Activated T-helper 17 cell treated with anti-CD3 and anti-CD28 coated beads, Interleukin-2, amount 50 U/mL, for 72 hours (primary cell): ENCODE measurements at places on chromosomes 13 and 19. TPM values are rescaled to one million over a fixed set of nuclear protein-coding genes. Genes with fewer than 3 reads are reported as not detected.

DNA sequence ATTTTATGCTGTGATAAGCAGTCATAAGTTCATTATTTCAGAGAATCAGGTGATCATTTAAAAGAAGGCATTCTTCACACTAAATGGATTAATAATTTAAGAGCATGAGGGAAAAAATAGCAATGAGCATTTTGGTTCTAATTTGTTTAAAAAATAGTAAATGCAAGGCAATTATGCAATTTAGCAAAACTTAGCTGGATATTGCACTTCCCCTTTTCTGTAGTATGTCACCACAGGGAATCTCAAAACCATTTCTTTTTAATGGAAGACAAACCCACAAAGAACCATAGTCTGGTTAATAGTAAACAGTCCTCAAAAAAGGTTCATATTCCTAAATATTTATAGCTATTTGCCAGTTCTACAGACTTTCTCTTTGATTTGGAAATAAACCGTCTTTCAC is 30.2 kb downstream of the COG6 start:
- no peak for ATAC-seq

GRCh38 chr19:17357724-17358123 is 19.4 kb downstream of the PLVAP start:
- no peak for ATAC-seq

GRCh38 chr19:51375504-51376221 is 3.2 kb upstream of the NKG7 start:
- peak; percentile 67 for ATAC-seq

DNA sequence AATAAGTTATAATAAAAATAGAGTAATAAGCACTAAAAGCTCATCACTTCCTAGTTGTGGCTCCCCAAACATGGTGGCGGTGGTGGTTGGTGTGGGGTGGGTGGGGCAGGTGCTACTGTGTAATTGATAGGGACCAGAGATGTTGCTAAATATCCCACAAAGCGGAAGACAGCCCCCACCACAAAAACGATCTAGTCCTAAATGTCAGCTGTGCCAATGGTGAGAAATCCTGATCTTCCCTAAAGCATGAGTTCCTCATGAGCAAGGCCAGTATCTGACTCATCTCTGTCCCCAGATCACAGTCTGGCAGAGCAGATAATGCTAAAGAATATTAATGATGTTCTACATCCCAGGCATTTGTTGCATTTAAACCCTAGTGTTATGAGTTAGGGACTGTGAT is 1.9 kb upstream of the EDDM13 start:
- no peak for ATAC-seq

The GNG14 gene
- not detected for total RNA-seq

DNA sequence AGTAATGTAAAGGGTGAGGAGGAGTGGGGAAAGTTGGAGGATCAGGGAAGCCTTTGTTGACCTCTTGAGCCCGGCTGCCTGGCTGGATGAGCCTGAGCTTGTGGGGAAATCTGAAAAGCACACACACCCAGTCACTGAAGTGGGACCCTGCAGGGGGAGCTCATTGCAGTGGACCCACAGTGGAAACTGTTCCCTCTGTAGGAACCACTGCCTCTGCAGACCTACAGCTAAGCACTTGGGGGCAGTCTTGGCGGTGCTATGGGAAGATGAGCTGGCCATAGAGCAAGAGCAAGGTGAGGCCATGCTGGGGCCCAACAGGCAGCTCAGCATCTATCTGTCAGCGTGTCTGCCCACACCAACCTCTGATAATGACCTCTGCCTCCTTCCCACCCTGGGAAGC is 294.8 kb downstream of the TSHZ3 start:
- ATAC-seq: peak; percentile 75

- no peak for ATAC-seq
These were observed 238.0 kb downstream of the LHFPL6 start for GRCh38 chr13:39364947-39365468.

DNA sequence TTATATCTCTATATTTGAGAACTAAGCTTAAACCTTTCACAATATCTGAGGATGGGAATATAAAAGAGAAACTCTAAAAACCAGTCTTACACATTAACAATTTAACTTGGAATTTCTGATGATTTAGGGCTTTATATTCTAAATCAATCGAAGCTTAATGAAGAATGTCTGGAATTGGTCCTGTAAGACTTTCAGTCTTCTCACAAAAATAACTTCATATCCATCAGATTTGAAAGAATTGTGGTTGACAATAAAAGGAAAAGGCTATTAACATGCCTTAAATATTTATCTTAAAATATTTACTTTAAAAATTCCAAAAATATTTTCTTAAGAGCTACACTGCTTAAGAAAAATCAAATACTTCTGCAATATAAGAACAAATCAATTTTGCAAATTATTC is 27.3 kb downstream of the MYCBP2 start:
- ATAC-seq: no peak

GRCh38 chr13:42028113-42028799 is 20.2 kb upstream of the DGKH start:
- ATAC-seq: no peak

GRCh38 chr13:74931698-74932433 is 550.1 kb downstream of the TBC1D4 start:
- no peak for ATAC-seq

DNA sequence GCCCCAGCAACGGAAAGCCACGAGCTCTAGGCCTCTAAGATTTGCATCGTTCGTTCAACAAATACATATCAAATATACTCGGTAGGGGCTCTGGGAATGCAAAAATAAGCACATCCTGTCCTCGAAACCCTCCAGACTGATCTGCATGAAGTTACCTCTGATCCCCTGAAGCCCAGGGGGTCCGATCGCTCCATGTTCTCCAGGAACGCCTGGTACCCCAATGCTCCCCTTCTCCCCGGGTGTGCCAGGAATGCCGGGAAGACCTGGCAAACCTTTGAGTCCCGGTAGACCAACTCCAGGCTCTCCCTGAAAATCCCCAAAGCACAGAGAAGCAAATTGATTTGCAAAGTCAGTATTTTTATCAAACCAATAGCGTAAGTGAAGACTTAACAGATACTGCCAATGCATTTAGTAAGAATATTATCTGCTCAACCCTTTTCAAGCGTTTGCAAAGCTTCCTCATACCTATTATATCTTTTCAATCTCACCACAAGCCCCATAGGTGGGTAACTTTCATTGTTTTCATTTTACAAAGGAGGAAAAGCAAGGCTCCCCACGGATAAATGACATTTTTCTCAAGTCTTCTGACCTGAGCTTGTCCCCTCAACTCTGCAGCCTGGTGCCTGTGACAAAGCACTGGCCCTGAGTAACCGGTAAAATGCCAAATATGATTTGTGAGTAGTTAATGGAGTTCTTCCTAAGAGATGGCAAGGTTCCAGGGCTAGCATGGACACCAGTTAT is 127.7 kb downstream of the COL4A1 start:
- ATAC-seq: no peak

- ATAC-seq: no peak
These were observed 142.7 kb downstream of the SUCLA2 start for GRCh38 chr13:47858042-47859025.

DNA sequence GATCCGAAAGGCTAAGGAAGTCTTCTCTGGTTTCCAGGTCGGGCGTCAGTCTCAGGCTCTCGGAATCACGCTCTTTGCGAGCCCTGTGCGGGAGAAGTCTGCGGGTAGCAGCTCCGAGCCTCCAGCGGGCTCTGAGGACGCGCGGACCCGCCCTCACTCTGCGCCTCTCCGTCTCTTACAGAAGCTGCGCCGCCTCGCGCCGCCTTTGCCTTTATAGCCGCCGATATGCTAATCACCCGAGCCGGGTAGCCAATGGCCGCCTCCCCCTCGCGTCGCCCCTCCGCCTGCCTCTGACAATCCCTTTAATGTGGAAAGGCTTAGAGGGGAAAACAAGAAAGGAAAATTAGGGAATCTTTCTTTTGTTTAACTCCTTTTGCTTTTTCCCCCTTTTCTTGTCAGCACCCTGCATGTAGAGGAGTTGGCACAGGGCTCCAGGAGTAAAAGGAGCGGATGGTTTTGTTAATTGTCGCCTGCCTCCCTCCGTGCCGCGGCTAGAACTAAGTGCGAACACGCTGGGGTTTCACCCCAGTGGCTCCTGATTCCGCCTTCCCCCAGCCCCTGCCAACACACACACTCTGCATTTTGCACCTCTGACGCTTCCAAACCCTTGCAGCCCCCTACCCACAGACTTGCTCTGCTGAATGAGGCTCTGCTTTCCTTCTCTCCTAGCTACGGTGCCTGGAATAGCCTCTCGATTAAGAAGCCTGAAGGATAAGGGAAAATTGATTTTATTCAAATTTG is at the start of gene PCDH8:
TSS of gene PCDH8 (minus strand) at position 186 of the 741 bp plus-strand sequence. CDS start 204 bp downstream, outside the sequence.
- no peak for ATAC-seq

The MIR17HG gene
- 19.1 TPM for total RNA-seq

- no peak for ATAC-seq
These were observed 132.8 kb upstream of the SPRY2 start for GRCh38 chr13:80473695-80474094.

DNA sequence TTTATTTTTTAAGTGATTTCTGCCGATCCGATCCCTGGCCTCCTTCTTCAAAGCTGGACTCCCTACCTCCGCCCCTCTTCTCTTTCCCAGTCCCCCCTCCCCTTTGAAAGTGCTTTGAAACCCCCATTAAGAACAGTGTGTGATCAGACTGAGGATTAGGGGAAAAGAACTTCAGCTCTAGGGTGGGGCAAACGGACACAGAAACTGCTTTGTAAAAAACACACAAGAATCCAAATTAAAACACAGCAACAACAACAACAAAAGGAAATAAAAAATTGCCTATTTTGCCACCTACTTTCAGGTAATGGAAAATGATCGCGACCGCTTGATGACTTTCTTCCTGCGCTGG is 1.4 kb downstream of the SPRY2 start:
- ATAC-seq: no peak

- peak; percentile 58 for ATAC-seq
These were observed 32.3 kb downstream of the TSSK6 start for GRCh38 chr19:19482809-19483596.

GRCh38 chr13:113846636-113847318 is 17.1 kb downstream of the GAS6 start:
- peak; percentile 37 for ATAC-seq

The BST2 gene
- 130 TPM for total RNA-seq

DNA sequence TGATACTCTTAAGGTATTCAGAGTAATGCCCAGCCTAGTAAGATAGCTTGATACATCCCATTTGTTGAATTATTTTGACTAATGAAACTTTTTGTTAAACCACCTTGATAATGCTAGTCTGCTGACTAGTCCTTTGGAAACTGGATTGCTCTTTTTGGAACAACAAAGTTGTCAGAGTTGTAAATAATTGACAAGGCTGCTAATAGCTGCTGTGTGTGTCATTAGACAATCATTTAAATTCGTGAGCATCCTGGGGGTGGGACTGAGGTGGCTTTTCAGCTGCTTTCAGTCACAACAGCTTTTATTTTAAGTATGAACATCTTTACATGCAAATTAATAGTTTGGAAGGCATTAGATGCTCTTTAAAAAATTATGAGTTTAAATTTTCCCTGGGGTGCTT is 153.5 kb downstream of the HS6ST3 start:
- ATAC-seq: no peak

DNA sequence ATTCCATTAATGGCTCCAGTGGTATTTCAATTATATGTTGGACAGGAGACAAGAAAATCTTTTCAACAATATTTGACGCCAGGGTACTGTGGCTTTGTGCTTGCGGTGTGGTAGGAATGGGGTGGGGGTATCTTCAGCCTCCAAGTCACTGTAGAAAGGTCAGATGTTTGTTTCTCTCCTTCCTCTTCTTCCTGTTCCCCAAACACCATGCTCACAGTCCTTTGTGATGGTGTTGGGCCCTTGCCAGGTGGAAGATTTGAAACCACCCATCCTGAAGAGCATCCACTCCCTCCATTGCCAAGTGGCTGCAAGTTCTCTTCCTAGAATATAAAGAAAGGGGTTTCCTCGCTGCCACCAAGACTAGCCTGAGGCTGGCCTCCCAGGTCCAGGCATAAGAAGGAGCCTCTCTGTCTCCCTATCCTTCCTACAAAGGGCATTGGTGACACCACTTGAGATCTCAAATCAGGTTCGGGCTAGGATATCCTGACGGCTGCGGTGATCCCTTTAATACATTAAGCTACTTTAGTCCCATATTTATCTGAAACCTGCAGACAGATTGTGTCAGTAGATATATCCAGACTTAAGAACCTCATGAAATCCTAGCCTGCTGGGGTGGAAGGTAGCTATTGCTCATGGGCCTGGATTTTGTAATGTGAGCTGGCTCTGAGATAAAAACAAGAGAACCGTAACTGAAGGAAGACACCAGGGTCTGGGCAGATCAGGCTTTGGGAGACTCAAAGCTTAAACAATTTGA is 64.3 kb upstream of the SIAH3 start:
- ATAC-seq: no peak

The JSRP1 gene
- total RNA-seq: 0.61 TPM

GRCh38 chr19:10699650-10700335 is 1.4 kb upstream of the QTRT1 start:
- ATAC-seq: no peak

DNA sequence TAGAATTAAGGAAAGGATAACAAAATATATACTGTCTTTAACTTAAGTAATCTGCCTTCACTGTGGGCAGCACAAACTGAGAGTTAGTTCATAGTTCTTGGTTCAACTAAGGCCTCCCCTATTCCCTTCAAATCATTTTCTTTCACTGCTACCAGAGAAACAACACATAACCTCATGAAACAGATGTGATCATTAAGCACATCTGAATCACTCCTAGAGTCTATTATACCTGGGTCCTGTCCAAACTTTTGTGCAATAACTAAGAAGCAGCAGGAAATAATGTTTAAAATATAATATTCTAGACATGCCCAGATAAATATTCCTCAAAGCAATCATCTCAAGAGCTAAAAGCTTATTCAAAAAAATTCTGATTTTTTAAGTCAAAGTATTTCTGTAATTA is 62.9 kb downstream of the ZC3H13 start:
- no peak for ATAC-seq

GRCh38 chr13:61192826-61193225 is 222.8 kb downstream of the PCDH20 start:
- no peak for ATAC-seq

The TMEM190 gene
- not detected for total RNA-seq

- no peak for ATAC-seq
These were observed 42.3 kb downstream of the GJA3 start for GRCh38 chr13:20118268-20119140.

DNA sequence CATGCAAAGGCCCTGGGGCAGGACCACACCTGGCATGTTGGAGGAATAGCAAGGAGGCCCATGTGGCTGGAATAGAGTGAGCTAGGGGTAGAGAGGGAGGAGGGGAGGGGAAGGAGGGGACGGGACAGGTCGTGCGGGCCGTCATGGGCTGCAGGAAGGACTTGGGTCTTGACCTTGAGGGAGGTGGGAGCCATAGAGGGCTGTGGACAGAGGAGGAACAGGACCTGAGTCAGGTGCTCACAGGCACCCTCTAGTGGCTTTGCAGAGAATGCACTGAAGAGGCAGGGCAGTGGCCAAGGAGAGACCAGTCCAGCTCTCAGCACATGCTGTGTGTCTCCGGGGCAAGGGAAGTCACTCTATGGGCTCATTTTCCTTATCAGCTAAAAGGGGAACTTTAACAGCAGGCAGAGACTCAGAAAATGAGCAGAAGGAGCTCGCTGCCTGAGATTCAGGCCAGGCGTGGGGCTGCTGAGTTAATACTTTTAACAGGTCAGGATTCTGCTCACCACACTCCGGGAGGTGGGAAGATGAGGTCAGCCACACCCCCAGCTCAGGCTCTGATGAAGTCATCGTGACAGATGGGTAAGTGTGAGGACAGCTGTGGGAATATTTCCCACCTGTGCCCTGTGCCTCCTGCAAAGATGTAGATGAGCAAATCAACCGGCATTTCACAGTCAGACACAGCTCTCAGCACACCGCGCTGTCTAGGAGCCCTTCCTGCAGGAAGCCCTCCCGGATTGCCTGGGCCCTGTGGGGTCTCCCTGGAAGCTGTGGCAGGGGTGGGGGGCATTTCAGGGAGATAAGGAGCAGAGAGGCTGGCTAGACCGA is 6.0 kb upstream of the TNFAIP8L1 start:
- peak; percentile 76 for ATAC-seq
